ENCODE measurements at places on chromosomes 5 and 9.

GRCh38 chr9:114799441-114799840 is 6.4 kb downstream of the TNFSF15 start:
- no peak for DNase-seq

GRCh38 chr5:79047199-79047598 is 22.3 kb downstream of the DMGDH start:
- no peak for DNase-seq

DNA sequence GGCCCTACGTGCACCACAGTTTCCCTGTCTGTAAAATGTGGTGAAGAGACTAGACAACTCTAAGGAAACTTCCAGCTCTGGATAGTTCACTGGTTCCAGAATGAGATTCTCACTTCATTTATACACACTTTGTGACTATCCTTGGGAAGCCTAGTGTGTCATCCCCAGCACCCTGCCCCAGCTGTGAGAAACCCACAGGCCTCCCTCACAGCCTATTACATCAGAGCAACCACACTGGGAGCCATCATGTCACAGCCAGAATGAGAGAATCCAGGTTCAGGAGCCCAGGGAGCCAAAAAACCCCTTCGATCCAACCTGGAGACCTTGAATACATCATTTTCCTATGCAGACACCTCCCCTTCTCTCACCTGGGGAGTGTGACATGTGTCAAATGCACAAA is 21.0 kb upstream of the HAND1 start:
- DNase-seq = no peak

DNA sequence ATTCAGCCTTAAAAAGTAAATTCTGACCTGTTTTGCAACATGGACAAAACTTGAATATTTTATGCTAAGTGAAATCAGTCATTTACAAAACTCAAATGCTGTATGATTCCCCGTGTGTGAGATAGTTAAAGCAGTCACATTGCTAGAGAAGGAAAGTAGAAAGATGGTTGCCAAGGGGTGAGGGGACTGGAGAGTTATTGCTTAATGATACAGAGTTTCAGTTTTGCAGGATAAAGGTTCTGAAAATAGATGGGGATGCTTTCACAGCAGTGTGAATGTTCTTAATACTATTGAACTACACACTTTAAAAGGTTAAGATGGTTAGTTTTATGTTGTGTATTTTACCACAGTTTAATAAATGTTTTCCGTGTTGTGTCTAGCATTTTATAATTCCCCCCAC is 51.2 kb downstream of the SGCD start:
- no peak for DNase-seq

DNA sequence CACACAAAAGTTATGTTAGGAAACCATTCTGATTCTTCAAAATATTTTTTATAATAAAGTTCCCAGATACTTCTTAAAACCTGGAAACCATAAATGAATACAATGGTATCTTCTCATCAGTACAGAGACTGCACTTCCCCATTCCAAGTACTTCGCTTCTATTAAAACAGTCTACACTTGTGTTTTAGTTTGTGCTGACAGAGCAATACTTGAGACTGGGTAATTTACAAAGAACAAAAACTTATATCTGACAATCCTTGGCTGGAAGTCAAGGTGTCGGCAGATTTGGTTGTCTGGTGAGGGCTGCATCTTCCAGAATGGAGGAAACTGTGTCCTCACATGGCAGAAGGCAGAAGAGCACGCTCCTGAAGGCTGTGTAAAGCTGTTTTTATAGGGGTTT is 70.1 kb downstream of the RFX3 start:
- no peak for DNase-seq

DNA sequence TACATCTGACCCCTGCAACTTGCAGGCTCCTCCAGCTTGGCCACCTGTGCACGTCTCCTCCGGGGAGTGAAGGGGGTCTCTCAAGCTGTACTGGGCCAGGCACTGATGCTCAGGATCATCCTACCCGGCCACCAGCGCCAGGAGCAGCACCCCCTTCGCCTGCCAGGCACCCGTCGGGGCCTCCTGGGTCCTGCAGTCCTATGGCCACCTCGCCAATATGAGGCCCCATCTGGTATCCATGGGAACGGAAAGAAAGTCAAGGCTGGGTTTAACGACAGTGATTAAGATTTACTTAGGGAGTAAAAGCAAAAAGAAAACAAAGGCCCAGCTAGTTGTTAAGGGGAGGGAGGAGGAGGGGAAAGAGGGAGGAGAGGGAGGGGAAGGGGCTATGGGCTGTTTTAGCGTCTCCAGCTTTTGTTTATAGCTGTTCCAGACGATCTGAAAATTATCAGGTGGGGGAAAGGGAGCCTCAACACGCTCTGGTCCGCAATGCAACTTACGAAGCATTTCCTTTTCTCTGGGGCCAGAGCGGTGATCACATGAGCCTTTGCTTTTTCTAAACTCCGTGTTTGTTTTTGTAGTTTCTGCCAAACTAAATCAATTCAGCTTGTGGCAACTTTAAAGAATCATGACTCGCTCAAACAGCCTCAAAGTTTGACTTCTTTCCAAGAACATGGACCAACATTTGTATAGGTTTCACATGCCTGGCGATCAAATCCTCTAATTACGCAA is 132.4 kb downstream of the ROR2 start:
- no peak for DNase-seq

DNA sequence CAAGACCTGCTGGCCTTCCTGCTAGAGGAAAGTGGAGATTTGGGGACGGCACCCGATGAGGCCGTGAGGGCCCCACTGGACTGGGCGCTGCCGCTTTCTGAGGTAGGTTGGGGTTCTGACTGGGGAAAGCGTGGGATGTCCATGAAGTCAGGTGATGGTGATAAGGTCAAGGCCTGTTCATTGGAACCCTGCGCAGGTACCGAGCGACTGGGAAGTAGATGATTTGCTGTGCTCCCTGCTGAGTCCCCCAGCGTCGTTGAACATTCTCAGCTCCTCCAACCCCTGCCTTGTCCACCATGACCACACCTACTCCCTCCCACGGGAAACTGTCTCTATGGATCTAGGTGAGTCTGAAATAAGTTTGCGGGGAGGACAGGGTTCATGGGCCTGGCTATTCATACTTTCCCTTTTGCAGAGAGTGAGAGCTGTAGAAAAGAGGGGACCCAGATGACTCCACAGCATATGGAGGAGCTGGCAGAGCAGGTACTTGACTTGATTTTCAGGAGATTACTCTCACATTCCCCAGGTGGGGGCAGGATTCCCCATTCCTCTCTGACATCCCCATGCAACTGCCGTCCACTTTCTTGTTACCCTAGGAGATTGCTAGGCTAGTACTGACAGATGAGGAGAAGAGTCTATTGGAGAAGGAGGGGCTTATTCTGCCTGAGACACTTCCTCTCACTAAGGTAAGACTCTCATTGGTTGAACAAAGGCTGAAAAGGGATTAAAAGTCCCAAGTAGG is 505 bp downstream of the CREB3 start:
- peak; percentile 45 for DNase-seq

GRCh38 chr9:2469681-2470221 is 151.8 kb upstream of the VLDLR start:
- DNase-seq = peak; percentile 78

Data from myocyte (in vitro differentiated cells).